ENCODE measurements at places on chromosomes 2 and 18.

- no peak for DNase-seq
Measured at GRCh38 chr2:86035376-86035882, 70.3 kb downstream of the POLR1A start.

DNA sequence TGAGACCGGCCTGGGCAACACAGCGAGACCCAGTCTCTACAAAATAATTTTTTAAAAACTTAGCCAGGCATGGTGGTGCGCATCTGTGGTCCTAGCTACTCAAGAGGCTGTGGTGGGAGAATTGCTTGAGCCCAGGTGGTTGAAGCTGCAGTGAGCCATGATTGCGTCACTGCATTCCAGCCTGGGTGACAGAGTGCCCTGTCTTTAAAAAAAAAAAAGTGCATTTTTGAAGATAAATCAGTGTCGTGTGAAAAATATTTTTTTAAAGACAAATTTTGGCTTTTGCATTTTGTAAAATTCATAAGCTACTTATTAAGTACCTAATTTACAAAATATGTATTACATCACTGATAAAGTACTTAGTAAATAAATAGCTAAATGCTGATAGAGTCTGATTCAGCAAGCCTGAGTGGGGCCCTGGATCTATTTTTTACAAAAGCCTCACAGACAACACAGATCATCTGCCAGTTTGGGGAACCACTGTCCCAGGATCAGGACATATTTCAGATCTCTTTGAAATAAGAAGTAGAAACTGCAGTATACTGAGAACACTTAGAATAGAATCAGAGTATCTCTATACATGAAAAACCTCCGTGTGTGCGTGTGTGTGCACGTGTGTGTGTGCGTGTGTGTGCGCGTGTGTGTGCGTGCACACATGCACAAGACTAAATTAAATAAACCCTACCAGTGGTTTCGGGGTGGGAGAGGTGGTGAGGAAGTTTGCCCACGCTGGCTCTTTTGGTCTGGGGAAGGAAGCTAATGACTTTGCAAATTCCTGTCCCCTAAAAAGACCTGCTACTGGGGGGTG, 61.6 kb downstream of the AAK1 start:
- DNase-seq = no peak

GRCh38 chr2:239536186-239536585, 135.4 kb upstream of the HDAC4 start:
- DNase-seq = no peak

- peak; percentile 5 for DNase-seq
Measured at GRCh38 chr2:102000813-102001766, 9.3 kb downstream of the IL1R2 start.

- DNase-seq = no peak
Measured at GRCh38 chr2:219045937-219046550, 4.7 kb upstream of the CFAP65 start.

GRCh38 chr2:204133476-204133875, 196.9 kb downstream of the ICOS start:
- DNase-seq = no peak

GRCh38 chr2:199624958-199625357, 167.2 kb upstream of the SATB2 start:
- DNase-seq = no peak

GRCh38 chr2:4976407-4976806, 715.8 kb upstream of the SOX11 start:
- DNase-seq = no peak

DNA sequence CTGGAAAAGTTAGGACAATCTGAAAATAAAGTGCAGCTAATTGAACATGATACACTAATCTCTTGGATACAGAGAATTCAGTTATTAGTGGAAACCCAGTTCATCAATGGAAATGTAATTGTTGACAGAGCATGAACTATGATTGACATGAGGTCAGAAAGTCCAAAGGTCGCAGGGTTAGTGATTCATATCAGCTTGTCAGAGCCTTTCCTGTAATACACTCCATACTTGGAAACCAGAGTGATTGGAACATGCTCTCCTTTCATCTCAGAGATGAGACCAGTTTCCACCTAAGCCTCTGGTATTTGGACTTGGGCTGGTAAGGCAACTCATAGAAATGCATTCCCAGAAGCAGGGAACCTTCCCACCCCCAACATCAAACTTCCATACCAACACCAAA, 8.5 kb upstream of the NCKAP5 start:
- DNase-seq = no peak

- DNase-seq = no peak
Measured at GRCh38 chr2:235674146-235674545, 180.3 kb downstream of the AGAP1 start.

DNA sequence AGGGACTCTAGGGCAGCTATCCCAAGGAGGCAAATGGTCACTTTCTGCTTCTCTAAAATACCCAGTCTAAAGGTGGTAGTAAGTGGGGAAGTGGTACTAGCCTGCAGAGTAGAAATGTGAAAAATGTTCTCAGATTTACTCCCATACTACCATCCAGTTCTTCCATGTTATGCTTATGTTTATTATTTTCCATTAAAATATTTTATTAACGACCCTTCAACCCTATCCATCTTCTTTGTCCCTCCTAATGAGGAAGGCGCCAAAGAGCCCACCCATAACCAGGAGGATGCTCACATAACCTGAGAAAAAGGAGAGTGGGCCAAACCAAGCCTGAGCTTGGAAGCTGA, 153.5 kb downstream of the ANTXR1 start:
- no peak for DNase-seq

GRCh38 chr2:74740741-74741431, 86.8 kb downstream of the SEMA4F start:
- no peak for DNase-seq

DNA sequence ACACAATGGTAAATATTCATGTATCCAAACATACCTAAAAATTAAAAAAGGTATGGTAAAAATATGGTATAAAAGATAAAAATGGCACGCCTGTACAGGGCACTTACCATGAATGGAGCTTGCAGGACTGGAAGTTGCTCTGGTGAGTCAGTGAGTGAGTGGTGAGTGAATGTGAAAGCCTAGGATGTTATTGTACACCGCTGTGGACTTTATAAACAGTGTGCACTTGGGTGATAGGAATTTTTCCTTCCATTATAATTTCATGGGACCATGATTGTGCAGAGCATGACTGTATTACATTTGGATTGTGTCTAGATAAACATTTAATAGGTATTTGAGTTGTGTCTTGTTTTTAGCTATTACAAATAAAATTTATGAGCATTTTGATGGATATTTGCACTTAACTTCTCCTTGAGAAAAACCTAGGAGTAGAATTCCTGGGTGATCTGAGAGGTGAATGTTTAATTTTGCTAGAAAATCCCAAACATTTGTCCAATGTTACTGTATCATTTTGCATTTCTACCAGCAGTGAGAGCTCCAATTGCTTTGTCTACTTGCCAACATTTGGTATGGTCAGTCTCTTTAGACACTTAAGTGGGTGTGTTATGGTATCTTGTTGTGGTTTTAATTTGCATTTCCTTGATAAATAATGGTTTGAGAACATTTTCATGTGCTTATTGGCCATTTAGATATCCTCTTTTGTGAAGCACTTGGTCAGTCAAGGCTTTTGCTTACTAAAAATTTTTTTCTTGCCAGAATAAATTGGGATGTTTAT, 81.7 kb downstream of the BCL2L11 start:
- DNase-seq = no peak

DNA sequence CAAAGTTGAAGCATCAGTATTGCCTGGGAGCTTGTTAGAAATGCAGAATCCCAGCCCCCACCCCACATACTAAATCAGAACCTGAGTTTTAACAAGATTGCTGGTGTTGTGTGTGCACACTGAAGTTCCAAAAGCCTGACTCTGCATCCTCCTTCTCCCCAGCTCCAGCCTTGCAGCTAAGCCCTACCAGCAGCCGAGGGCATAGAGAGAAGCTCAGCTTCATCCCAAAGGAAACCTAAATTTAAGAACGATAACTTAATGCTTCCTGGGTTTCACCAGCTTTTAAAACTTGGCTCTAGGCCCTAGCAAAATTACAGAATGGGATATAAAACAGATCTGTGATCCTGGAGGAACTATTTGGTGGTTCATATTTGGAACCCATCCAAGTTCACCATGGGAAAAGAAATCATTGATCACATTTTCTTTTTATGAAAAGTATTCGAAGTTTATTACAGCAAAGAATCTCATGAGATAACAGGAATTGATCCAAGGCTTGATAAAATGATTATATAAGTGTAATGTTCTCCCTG, 11.1 kb downstream of the SMYD1 start:
- DNase-seq = no peak

DNA sequence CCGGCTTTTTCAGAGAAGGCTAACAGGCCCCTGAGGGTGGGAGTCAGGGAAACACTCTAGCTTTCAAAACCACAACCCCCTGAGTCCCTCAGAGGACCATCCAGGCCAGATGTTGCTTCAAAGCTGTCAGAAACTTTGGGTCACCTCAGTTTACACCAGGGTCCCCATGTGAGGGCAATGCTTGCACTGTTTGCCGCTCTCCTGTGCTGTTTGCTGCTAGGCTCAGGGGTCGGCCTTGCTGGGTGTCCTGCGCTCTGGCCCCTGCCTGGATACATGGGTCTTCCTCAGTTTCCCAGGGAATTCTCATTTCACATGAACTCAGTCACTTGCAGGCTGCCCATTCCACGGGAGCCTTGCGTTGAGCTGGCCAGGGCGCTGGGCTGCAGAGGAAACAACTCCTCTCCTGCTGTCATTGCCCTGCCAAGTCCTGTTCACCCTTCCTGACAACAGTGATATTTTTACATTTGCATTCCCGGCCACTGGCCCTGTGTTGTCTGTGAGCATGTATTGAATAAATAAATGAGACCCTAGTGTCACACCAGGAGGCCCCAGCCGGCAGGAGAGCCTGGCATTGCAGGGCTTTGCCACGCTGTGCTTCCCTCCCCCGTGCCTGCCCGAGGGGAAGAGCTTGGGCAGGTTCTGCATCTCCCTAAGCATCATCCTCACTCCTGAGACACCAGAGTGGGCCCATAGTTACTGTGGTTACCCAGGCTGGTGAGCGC, 73.2 kb upstream of the RAB6C start:
- DNase-seq = no peak

- DNase-seq = no peak
Measured at GRCh38 chr2:137379186-137379585, 585.1 kb upstream of the HNMT start.

DNA sequence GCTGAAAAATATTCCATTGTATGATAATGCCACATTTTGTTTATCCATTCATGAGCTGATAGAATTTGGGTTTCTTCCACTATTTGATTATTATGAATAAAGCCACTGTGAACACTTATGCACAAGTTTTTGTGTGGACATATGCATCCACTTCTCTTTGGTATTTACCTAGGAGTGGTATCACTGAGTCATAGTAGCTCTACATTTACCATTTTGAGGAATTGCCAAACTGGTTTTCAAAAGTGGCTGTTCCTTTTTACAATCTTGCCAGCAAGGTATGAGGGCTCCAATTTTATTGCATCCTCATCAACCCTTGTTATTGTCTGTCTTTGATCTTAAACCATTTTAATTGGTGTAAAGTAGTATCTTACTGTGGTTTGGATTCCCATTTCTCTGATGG, 13.3 kb upstream of the EHBP1 start:
- DNase-seq = no peak

GRCh38 chr2:25018681-25019080, 23.2 kb upstream of the EFR3B start:
- no peak for DNase-seq

DNA sequence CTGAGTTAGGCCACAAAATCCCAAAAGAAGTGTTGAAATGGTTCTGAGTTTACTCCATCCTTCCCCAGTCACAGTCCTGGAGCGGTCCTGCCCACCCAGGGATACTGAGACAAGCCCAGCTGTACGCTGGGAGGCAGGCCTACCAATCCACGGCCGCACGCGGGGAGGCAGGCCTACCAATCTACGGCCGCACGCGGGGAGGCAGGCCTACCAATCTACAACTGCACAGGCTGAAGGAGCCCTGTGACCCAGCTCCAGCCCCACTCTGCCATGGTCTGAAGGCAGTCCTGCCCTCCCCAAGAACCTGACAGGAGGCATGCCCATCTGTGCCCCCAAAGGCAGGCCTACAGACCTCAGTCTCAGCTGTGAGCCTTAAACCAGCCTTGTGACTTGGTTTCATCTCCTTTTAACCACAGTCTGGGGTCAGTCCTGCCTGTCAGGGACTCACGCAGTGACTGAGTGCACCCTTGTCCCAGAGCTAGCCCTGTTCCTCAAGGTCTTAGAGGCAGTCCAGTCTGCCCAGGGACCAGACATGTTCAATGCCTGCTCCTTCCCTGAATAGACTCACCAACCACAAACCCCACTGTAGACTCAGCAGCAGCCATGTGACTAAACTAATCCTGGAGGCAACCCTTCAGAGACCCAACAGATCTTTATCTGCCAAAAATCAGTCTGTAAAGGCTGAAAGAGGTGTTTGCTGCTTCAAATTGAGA, 36.8 kb downstream of the GPC1 start:
- DNase-seq = no peak

DNA sequence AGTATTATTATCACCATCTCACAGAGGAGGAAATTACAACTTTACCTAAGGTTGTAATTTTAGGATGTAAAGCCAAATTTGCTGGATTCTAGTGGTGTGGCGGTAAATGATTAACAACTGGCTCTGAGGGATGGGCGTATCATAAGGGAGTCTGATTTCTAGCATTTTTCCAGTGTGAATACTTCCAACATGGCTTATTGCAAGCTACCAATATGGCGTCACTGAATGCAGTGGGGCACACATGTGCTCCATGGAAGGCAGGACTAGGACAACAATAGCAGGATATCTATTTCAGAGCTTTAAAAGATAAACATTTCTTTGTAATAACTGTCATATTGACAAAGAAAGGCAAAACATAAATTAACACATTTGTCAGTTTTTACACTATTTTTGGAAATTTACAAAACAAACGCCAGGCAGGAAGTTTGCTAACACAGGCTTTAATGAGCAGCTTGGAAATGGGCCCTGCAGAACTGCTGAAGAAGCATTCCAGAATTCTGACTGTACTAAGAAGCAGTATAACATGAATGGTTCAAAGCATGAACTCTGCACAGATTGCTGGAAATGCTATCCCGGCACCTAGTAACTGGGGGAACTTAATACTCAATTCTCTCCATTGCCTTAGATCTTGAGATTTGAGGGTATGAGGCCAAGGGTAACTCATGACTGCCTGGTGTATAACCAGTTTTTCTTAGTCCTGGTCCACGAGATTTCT, 439.3 kb upstream of the MAP2 start:
- DNase-seq = no peak

- DNase-seq = no peak
Measured at GRCh38 chr2:145985517-145985916, 1465.6 kb upstream of the ZEB2 start.

GRCh38 chr2:5365871-5366461, 326.2 kb upstream of the SOX11 start:
- no peak for DNase-seq

- DNase-seq = no peak
Measured at GRCh38 chr2:107025869-107026380, 140.0 kb upstream of the ST6GAL2 start.

- DNase-seq = no peak
Measured at GRCh38 chr18:6248017-6248416, 166.7 kb downstream of the L3MBTL4 start.

Data from stimulated activated naive CD4-positive, alpha-beta T cell treated with Interleukin-2 at 50 U/mL for 16 hours (primary cell).